NCI-H1105 treated with DMSO at 0.1 percent for 48 hours (cell line): ENCODE measurements at places on chromosomes 3 and 15.

DNA sequence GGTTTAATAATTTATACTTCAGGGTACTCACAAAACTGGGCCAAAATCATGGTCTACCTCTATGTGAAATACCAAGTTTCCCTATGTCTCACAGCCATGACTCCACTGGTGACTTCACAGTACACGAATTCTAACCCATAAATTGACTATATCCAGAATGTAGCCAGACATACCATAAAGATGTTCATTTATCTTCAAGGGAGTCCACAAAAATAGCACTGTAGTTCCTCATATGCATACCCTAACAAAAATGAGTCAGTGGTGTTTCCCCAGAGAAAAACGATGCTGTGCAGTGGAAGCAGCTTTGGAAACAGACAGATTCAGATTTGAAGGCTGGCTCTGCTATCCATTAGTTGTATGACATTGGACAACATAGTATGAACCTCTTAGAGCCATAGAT lies 438.8 kb downstream of the FHIT start:
- no peak for DNase-seq

GRCh38 chr15:83304861-83305703 lies 20.6 kb upstream of the BNC1 start:
- DNase-seq, result no peak

- no peak for DNase-seq
Observed at GRCh38 chr3:42826141-42826540, 16.9 kb downstream of the ACKR2 start.

DNA sequence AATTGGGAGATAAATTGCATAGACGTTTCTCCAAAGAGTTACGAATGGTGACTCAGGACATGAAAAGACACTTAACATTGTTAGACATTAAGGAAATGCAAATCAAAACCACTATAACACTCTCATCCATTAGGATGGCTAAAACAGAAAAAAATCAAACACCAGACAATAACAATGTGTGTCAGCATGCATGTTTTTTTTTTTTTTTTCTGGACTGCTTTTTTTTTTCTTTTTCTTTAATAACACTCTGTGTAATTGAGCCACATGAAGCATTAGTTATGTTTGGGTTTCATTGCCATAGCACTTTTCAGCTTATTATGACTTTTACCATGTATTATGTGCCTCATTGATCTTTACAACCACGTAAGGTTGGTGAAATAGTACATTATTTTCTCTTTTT lies 95.0 kb downstream of the NFKBIZ start:
- no peak for DNase-seq

- DNase-seq, result no peak
Observed at GRCh38 chr3:194054016-194054415, 81.9 kb upstream of the HES1 start.

DNA sequence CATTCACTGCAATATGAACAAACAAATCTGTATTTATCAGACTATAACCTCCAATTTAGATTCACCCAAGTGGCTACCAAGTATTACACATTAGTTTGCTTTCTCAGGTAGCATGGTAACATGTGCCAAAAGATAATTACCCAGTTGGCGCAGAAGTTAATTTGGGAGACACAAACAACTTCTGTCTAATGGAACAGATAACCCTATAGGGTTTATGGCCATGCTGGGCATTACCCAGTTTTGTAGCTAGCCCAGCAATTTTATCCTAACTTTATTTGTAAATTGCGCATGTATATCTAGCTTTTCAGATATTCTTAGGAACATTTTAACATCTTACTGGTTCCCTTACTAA lies 780 bp downstream of the RPL22L1 start:
- no peak for DNase-seq
